ENCODE measurements at places on chromosomes 16 and 17. TPM values are rescaled to one million over a fixed set of nuclear protein-coding genes. Genes with fewer than 3 reads are reported as not detected.
A peak's percentile ranks its signal among the peaks of the same experiment; 100 is the strongest.

- no peak for DNase-seq
These were observed 89.7 kb downstream of the MGAT5B start for GRCh38 chr17:76957678-76958464.

The GAST gene
- not detected for total RNA-seq

The PHKB gene
- total RNA-seq, result 62.4 TPM

DNA sequence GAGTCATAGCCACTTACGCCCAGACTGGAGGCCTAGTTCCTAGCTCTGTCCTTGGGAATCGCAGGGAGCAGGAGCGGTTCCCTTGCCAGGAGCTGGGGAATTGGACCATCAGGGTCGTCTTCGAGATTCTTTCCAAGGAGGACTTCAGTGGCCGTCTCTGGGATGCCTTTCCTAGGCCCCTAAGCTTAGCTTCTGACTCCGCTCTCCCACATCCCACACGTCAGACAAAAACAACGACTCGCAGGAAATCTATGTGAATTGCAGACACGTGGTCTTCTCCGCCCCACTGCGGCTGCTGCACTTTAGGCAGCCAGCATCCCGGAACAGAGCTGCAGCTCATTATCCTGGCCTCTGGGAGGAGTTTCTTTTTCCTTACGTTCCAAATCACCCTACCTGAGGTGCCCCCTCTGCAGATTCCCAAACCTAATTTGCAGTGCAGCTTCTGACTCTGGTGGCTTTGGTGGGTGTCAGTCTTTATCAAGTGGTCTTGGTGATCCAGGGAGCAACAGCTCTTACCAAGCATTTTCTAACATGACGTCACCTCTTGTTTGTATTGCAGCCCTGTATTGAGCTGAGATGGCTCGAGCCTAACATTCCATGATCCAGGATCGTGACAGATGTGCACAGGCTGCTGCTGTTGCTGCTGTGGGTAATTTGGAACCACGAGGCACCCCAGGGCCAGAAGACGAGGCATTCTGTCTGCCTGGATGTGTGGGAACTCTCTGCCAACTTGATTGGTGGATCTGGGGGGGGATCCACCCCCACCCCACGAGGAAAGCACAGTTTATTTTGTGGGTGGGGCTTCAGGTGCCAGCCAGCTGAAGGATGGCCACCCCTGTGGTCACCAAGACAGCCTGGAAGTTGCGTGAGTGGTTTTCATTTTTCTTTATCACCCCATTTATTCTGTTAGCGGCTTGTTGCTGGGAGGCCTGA is 1.1 kb downstream of the KATNB1 start:
- DNase-seq, result peak; percentile 78

The SEPTIN12 gene
- not detected for total RNA-seq

The PRPSAP2 gene
- total RNA-seq, result 72.1 TPM

GRCh38 chr17:41267711-41268110 is 2.5 kb downstream of the KRTAP9-6 start:
- DNase-seq, result no peak

DNA sequence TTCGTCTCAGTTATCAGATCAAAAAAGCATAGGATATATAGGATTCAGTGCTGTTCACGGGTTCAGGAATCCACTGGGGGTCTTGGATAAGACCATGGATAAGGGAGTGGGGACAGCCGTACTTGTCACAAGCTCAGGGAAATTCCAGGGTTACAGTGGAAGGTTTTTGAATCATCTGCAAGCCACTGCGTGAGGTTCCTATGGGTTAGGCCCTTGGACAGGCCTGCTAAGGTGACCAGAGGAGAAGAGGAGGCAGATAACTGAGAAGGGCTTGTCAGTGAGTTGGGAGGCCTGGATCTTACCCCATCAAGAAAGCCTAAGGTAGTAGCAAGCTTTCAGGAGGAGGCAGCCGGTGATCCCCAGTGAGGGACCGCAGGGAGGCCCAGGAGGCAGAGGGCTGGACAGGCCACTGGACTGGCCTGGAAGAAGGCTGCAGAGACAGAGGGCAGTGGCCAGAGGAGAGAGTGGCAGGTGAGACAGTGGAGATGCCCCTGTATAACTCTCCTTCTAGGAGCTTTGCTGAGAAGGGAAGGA is 27.3 kb downstream of the NGFR start:
- DNase-seq, result no peak

DNA sequence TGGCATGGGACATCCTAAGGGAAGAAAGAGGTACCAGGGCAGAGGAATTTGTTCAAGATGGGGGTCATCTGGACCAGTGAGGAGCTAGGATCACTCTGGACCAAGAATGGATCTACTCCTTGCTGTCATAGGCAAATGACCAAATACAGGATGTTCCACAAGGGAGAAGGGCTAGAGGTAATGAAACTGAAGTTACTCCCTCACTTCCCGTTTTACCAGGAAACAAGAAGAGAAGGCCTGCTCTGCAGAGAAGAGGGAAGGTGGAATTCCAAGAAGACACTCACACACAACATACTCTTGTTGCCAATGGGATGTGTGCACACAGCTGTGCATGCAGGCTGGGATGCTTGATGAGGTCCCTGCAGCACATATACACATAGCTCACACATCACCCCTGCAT is 38.6 kb downstream of the NEUROD2 start:
- DNase-seq, result no peak

- DNase-seq, result no peak
These were observed 23.7 kb downstream of the MAP3K3 start for GRCh38 chr17:63645775-63646487.

- peak; percentile 18 for DNase-seq
These were observed 20.8 kb downstream of the ZP2 start for GRCh38 chr16:21190599-21190998.

The ATAD5 gene
- 17.4 TPM for total RNA-seq

DNA sequence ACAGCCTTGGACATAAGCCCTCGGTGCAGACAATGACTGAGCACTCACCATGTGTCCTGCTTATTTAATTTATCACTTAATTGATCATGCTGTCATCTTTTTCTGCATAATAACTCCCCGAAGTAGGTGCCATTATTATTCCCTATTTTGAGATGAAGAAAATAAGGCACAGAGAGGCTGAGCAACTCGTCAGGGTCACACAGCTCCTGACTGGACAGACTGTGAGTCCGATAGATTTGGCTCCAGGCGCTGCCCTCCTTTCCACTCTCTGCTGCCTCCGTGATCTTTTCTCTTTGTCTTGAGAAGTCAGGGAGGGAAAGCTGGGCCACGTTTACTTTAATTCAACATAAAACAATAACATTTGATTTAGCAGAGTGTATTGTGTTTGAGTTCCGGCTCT is 19.0 kb upstream of the N4BP1 start:
- DNase-seq, result no peak

- no peak for DNase-seq
These were observed 5.1 kb upstream of the HEXIM1 start for GRCh38 chr17:45143094-45143670.

DNA sequence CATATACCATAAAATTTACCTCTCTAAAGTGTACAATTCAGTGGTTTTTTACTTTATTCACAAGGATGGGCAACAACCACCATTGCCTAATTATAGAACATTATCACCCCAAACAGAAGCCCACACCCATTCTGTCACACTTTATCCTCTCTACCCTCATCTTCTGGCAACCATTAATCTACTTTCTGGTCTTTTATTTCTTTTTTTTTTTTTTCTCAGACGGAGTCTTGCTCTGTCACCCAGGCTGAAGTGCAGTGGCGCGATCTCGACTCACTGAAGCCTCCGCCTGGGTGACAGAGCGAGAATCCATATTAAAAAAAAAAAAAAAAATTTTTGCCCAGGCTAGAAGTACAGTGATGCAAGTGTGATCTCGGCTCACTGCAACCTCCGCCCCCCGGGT is 90.7 kb upstream of the CLEC18B start:
- no peak for DNase-seq

DNA sequence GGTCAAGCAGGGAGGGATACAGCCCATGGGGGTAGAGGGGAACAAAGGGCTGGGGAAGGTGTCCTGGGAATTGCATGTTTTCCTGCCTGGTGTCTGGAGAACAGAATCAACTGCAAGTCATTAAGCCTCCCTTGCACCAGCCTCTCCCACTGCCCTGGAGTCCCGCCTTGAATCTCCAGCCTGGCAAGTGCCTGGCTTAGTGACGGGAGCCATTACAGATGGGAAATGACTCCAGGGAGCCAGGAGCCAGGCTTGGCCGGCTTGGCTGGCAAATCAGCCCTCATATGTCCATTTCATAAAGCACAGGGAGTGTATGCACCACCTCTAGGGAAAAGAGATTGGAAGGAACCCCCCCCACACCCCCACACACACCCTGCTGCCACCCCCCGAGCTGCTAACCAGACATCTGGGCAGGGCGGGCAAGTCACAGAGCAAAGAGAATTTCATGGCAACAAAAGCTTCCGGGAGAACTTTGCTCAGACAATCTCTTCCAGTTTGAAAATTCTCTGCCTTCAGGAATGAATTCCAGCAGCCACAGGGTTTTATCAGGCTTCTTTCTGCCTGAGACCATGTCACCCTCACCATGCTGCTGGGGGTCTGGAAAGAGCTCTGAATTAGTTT is 127.7 kb downstream of the NTN1 start:
- DNase-seq, result no peak

- peak; percentile 52 for DNase-seq
These were observed 110.9 kb upstream of the TOB1 start for GRCh38 chr17:50976951-50977472.

- peak; percentile 61 for DNase-seq
These were observed 17.4 kb downstream of the ZNF423 start for GRCh38 chr16:49838441-49839016.

- DNase-seq, result no peak
These were observed 270.2 kb upstream of the CPHXL start for GRCh38 chr16:75996491-75996890.

The NPIPA8 gene
- 2.8 TPM for total RNA-seq

The KRTAP4-4 gene
- not detected for total RNA-seq

- DNase-seq, result no peak
These were observed 8.2 kb upstream of the FOXJ1 start for GRCh38 chr17:76149214-76149613.

DNA sequence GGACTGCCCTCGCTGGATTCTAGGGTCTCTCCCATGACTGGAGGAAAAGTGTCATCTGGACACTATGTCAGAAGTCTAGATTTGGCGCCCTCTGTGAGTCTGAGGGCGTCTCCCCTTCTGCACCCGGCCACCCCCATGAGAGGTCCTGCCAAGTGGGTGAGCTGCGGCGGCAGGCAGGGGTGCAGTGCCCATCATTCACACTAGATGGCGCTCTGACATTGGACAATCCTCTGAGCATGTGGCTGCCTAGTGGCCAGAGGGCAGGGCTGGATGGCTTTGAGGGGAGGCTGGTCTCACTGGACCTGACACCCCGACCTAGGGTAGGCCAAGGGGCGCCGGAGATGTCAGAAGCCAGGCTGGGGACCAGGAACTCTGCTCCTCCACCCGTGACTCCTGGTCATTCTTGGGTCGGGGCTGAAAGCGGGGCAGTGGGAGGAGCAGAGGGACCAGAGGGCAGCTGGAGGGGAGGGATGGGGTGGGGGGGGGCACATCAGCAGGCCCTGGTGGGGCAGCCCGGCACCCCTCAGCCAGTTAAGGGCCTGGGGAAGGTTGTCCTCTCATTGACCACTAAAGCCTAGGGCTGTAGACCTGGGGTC is 28.0 kb downstream of the MRM1 start:
- peak; percentile 48 for DNase-seq

- peak; percentile 37 for DNase-seq
These were observed 54.5 kb downstream of the TENT4B start for GRCh38 chr16:50207652-50208051.

The KLHL10 gene
- not detected for total RNA-seq

DNA sequence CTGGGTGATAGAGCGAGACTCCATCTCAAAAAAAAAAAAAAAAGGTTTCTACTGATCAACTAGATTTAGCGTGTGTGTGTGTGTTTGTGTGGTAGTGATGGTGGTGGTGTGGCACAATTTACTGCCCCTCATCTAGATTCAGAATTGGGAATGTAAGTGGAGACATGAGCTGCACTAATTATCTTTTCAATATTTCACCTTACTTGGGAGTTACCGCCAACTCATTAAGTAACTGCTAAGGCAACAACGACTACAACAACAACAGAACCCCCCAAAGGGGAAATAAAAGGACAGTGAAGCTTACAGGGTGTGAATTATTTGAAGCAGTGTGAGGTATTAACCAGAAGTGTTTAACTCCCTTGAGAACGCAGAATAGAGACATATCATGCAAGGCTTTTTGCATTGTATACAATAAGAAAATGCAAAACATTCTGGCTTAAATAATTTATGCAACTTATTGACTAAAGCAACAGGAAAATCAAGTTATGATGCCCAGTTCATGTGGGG is 180.5 kb downstream of the SHISA9 start:
- DNase-seq, result no peak

DNA sequence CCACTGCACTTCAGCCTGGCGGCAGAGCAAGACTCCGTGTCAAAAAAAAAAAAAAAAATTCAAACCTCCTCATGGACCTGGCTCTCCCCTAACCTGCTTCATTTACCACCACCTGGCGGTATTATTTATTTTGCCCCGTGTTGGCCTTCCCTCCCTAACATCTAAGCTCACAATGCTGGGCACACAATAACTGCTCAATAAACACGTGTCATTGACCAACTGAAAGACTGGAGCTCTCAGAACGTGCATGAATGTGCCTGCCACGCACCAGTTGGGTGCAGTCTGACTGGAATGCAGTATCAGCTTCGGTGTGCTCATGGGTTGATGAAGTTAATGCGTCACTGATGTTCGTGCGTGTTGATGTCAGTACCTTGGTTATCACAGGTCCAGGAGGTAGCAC is 64.4 kb upstream of the CDC42EP4 start:
- DNase-seq, result no peak

- no peak for DNase-seq
These were observed 3.2 kb upstream of the FOXL1 start for GRCh38 chr16:86575095-86575685.

DNA sequence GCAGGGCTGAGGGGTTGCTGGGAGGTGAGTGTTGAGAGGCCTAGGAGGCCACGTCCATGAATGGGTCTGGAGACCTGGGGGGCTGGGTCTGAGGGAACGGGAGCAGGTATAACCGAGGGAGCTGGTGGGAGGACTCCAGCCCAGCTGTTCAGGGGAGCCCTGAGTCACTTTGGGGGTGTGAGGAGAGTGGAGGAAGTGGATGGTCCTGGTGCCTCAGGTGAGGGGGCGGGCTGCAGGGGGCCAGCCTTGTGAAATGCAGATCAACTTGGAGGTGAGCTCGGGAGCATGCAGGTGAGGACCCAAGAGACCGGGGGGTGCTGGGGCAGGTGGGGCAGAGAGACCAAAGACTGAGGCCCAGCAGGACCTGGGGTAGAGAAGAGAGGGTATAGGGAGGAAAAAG is 79.6 kb downstream of the KCNJ12 start:
- no peak for DNase-seq

DNA sequence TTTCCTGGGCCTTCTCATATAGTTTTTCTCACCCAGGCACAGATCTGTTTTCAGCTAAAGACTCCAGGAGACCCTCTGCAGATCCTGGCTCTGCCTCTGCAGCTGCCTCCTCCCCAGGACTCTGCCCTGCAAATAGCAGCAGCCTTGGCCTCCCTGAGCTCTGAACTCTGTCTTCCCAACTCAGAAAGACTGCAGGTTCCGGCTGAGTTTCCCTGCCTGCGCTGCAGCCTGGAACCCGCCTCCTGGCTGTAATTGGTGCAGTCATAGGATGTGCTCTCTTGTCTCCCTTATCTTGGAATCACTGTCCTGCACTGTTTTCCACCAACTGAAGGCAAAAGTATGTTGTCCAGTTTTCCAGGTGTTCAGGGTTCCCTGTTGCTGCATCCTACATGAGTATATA is 14.3 kb upstream of the DNASE1 start:
- no peak for DNase-seq

The TBC1D26 gene
- total RNA-seq, result 0.39 TPM

Measured in A673 (cell line).